ENCODE measurements at places on chromosomes 2 and 18. TPM values are rescaled to one million over a fixed set of nuclear protein-coding genes. Genes with fewer than 3 reads are reported as not detected.

The AOX1 gene
- 23.0 TPM for total RNA-seq

The FSHR gene
- not detected for total RNA-seq

The CROCC2 gene
- total RNA-seq = under 0.01 TPM

The ALLC gene
- not detected for total RNA-seq

The CWC22 gene
- total RNA-seq = 24.2 TPM

The CNGA3 gene
- total RNA-seq = 0.13 TPM

The CFAP65 gene
- not detected for total RNA-seq

The SERPINB7 gene
- total RNA-seq = not detected

The CRACDL gene
- total RNA-seq = 0.13 TPM

The TOGARAM2 gene
- total RNA-seq = under 0.01 TPM

The PPP1R1C gene
- total RNA-seq = 0.56 TPM

The LIPG gene
- 0.40 TPM for total RNA-seq

The TGFA gene
- total RNA-seq = 0.06 TPM

The DSG1 gene
- not detected for total RNA-seq

The PIEZO2 gene
- 0.31 TPM for total RNA-seq

Measured in aortic smooth muscle cell (primary cell).